ENCODE measurements at places on chromosomes 5 and 9.

DNA sequence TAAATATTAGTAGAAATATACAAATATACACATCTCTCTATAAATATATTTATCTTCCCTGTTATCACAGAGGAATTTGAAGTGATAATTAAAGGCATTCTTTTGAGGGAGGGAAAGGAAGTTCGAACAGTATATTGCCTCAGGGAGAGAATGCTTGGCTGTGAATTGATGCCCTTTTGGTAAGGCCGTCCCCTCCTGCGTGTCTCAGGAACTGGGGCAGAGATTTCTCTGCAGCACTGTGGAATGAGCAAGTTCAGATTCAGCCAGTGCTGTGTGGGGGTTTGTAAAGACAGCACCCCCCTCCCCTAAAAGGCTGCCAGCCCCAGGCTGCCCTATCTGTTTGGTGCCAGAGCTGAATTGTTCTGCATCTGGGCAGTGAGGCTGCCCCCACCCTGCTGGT, 42.0 kb downstream of the UBE2QL1 start:
- no peak for DNase-seq

- peak; percentile 58 for DNase-seq
Observed at GRCh38 chr5:32173267-32174010, 680 bp downstream of the GOLPH3 start.

DNA sequence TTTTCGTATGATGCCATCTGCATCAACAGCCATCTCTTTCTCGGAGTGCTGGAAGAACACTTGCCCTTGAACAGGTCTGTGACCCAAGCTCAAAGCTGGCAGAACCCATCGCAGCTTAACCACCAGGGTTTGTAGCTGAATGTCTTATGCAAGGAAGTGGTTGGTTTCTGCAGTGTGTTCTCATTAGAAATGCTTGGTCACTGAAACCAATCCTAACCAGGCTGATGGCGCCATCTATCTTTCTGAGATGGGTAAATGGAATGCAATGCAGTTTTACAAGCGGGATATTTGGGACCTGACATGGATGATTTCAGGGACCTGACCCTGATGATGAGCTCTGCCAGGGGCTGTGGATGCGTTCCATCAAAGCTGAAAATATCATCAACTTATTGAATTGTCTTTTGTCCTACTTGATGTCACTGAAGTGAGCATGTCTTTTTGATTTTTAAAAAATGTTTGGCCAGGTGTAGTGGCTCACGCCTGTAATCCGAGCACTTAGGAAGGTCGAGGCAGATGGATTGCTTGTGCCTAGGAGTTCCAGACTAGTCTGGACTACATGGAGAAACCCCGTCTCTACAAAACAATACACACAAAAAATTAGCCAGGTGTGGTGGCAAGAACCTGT, 28.7 kb downstream of the DMRT3 start:
- DNase-seq: peak; percentile 4

- DNase-seq: no peak
Observed at GRCh38 chr9:23309800-23310199, 516.2 kb downstream of the ELAVL2 start.

DNA sequence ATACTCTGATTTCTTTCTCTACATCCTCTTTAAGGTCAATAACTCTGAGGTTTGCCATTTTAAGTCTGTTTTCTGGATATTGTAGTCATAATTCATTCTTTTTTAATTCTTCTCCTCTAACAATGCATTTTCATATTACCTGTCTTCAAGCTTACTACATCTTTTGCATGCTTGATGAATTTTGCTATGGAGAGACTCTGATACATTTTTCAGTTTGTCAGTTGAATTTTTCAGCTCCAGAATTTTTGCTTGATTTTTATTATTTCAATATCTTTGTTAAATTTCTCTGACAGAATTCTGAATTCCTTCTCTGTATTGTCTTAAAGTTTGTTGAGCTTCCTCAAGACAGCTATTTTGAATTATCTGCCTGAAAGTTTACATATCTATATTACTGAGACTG, 159.8 kb upstream of the ST8SIA4 start:
- no peak for DNase-seq

DNA sequence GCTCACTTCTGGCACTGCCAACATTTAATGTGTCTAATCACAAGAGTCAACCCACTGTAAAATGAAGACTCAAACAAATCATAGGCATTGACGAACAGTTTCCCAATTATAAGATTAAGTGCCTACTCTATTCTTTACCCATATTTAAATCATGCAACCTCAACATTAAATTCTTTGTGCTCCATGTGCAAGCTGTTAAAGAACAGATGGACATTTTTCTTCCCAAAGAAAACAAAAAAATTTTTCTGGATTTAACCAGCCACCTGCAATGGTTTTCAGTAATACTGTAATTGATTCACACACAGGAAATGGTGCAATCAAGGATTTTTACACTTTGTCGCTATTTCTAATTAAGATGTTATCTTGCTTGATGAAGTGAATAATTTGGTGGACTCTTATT, 3.6 kb downstream of the HNRNPK start:
- DNase-seq: no peak

- no peak for DNase-seq
Observed at GRCh38 chr5:151699071-151699901, 12.6 kb upstream of the SPARC start.

DNA sequence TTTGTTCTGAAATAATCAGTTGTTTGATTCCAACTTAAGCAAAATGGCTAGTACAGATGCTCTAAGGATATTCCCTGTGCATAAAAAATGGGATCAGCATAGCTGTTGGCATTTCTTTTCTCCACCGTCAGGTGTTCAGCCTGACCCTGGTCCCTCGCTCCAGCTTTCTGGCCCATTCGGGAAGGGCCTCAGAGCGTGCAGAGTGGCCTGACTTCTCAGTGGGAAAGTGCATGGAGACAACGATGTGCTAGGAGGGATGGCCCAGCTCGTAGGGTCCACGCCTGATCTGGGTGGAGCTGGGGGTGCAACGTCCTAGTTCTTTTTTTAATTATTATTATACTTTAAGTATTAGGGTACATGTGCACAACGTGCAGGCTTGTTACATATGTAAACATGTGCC, 319.1 kb upstream of the IRX4 start:
- no peak for DNase-seq

GRCh38 chr9:121727295-121728020, 76.0 kb downstream of the DAB2IP start:
- no peak for DNase-seq

DNA sequence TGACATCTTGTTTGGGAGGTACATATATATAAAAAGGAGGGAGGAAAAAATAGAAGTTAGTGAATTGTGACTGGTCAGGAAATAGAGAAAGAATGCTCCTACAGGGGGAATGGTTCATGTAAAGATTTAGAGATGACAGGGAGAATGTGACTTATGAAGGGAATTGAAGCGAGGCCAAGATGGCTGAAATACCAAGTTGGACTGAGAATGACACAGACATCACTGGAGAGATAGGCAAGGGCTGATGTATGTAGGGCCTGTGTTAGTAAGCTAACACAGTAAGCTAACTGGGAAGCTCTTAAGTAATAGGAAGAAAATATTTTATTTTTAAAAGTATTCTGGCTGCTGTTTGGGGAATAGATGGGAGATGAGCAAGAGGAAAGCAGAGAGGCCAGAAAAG, 286.3 kb downstream of the NNT start:
- no peak for DNase-seq

DNA sequence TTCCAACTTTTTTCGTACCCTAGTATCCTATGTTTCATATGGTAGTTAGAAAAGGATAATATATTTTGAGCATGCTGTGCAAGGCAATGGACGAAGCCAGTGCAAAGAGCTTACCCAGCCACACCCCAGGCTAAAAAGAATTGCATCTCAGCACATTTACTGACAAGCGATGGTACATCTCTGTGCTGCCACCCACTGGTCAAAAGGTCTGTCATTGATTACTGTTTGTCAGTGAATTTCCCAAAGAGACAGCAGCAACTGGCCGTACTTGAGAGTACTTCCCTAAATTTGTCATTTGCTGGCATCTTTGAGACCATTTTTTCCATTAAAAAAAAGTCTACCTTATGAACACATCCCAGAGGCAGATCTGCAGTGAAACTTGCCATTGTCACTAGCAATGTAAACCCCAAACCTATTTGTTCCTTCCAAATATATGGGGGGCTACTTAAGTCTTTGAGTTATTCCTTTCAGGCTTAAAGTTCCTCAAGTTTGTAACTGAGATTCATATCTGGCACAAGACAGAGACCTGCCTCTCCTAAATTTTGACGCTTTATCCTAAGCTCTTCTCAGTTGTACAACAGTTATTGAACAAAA, 184.3 kb downstream of the CTNND2 start:
- peak; percentile 39 for DNase-seq

DNA sequence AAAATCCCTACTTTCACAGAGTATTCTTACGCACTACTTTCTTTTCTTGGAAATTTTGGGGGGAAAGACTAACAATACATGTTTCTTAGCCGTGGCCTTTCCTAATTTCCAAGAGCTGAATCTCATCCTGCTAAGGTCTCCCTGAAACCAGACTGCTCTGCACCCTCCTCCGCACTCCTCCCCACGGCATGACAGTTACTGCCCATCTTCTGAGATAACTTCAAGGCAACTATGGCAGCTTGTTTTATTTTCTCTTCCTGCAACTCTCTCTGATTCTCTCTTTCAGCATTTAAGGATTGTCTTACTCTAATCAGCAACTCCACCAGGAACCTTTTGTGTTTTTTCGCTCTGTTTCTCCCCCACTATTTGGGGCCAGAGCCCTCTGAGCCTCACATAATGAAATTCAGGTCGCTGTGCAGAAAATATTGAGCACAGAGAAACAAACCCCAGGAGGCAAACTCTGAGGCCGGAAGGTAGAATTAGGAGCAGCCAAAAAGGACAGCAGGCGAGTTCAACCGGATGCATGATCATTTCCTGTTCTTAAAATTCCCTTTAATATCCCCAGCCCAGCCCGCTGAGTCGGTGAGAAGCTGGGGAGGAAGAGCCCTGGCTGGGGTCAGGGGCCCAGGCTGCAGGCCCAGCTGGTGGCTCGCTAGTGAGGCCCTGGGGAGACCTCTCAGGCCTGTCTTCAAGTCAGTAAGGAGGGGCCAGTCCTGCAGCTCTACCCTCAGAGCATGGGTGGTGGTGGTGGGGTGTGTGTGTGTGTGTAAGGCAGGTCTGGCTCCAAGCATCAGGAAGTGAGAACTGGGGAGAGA, 213.6 kb upstream of the S1PR3 start:
- no peak for DNase-seq

DNA sequence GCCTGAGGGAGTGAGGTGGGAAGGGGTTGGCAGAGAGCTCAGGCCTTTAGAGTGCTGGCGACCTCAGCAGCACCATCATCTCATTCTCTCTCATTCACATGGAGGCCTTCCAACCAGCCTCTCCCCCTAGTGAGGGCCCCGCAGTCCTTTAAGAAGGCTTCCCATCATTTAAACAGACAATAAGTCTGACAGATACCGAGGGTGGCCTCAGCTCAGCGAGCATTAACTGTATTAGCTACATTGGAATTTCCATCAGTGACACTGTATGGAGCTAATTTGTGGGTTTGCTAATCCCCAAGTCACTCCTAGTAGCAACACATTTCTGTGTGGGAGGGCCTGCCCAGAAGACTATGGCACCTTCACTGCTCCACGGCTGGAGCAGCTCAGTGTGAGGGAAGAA, 75.8 kb downstream of the INSYN2B start:
- DNase-seq: no peak

GRCh38 chr9:11618241-11618805, 1005.5 kb upstream of the PTPRD start:
- no peak for DNase-seq

- no peak for DNase-seq
Observed at GRCh38 chr5:159820692-159821091, 95.6 kb upstream of the ADRA1B start.

DNA sequence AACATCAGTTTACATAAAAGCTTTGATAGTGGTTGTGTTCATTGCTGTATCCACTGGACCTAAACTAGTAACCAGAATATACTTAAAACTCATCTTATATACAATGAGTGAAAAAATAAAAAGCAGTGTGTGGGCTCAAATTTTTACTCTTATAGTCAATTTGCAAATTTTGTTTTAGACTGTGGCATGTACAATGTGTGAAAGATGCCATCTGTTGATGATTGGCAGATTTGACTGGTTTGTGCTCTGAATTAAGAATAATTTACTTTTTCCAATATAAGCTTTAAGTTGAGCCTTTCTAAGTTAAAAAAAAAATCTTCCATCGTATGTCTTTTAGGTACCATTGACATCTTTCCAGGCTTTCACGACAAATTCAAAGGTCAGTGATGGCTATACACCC, 42.4 kb upstream of the F2RL1 start:
- no peak for DNase-seq

- no peak for DNase-seq
Observed at GRCh38 chr5:89546657-89547056, 663.7 kb upstream of the MEF2C start.

DNA sequence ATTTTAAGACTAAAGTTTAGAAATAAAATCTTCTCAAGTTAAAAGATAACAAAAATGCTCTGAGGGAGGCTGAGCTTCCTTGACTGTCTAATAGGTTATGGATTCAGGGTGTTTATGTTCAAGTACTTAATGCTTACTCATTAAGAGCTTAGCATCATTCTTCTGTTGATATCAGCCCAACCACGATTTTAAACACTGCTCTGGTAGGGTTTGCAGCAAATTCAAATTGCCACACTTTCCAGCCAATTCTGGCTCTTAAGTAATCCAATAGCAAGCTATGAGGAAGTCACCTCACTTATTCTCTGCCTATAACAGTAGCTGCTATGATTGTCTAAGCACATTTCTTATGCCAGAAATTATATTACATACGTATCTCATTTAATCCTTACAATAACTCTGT, 191.0 kb upstream of the KIF2A start:
- DNase-seq: no peak

DNA sequence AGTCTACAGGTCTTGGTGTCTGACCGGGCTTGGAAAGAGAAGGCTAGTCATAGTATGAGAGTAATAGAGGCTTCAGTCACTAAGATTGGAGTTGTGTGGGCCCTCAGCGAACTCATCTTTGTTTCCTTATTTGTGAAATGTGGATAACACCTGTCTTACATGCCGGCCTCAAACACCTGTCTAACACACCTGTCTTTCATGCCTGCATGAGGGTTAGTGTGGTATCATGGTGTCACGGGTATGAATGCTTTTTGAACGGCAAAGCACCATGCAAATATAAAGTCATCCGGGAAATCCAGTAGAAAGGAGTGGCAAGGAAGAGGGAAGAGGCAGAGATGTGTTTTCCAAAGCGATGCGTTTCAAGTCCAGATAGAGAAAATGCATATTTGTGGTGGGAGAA, 25.5 kb downstream of the GRAMD2B start:
- DNase-seq: no peak

- no peak for DNase-seq
Observed at GRCh38 chr9:32965999-32966722, 35.3 kb downstream of the APTX start.

DNA sequence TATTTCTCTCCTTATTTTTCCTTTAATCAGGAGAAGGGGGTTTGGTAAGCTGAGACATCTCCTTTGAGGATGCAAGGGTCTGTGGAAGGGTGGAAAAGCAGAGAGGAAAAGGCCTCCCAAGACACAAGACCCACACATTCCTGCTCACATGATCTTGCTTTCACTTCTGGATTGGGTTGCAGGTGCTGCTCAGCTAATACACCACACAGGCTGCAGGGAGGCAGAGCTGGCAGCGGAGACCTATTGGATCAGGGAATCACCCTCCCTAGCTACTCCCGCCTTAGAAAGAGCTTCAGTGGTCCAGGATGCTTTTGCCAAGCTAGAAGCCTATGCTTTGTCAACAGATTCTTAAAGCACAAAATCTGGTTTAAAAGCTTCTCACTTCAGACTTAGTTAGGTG, 87.6 kb upstream of the IL33 start:
- DNase-seq: no peak
